EL (cell line): ENCODE measurements at places on chromosomes 1 and 21.
A peak's percentile ranks its signal among the peaks of the same experiment; 100 is the strongest.

DNA sequence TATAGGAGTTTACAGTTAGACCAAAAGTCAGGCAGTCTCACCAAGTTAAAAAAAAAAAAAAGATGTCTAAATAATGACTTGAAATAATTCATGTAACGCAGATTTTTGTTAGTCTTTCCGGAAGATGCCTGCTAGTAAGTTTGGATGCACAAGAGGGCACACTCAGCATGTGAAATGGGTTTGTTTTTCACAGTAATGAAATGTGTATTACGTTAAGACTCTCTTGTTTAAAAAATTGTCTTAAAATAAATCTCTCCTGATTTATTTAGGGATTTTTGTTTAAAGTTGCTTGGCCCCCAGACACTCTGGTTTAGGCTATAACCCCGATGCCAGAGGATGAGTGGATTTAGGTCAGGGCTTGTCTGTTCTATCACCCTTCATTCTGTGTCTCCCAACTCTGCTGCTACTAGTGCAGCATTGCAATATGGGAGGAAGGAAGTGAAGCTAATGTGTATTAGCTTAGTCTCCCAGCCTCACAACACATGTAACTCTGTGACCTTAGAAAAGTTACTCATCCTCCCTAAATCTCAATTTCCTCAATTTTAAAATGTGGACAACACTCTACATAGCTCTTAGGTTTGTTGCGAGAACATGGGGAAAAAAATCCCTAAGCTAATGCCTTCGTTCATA lies 25.7 kb downstream of the CTH start:
- no peak for DNase-seq

- DNase-seq = no peak
Observed at GRCh38 chr1:59928996-59929395, 2.4 kb upstream of the CYP2J2 start.

- peak; percentile 49 for DNase-seq
Observed at GRCh38 chr1:22930240-22930912, 42.3 kb downstream of the LACTBL1 start.

DNA sequence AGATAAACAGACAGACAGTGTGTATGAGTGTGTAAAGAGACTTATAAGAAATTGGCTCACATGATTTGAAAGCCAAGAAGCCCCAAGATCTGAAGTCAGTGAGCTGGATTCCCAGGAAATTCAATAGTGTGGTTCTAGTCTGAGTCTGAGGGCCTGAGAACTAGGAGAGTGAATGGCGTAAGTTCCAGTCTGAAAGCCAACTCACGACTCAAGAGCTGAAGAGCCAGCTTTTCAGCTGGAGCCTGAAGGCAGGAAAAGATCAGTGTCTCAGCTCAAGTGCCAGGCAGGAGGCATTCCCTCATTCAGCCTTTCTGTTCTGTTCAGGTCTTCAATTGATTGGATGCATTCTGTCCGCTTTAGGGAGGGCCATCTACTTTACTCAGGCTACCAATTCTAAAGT lies 257.2 kb downstream of the PLPP3 start:
- no peak for DNase-seq

GRCh38 chr1:61221642-61222041 lies 139.3 kb downstream of the NFIA start:
- DNase-seq = no peak

- DNase-seq = no peak
Observed at GRCh38 chr1:55789466-55789865, 574.3 kb upstream of the USP24 start.

GRCh38 chr1:39787468-39787867 lies 1.2 kb downstream of the BMP8B start:
- DNase-seq = no peak

DNA sequence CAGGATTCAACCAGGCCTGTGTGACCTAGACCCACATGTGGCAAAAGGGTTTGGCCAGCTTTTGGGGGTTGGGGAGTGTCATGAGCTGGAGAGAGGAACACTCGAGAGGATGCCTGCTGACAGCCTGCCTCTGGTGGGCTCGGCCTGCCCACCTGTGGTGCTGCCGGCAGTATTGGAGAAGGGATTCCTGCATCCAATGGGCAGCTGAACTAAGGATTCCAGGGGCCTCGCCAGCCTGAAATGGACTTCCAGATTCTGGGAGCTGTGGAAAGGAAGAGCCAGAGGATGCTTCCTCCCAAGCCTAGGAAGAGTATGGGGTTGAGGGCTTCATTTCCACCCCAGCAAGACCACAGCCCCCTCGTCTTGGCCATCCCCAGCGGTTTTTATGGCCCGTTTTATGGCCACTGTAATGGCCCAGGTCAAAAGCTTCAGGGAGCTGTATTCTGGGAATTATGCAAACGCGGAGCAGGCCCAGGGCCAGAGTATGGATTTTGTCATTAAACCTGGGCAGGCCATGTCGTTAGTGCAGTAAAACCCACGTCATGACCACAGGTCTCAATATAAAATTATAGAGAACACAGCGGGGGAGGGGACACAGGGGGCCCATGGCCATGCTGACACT lies 63.6 kb downstream of the TMEM53 start:
- no peak for DNase-seq

DNA sequence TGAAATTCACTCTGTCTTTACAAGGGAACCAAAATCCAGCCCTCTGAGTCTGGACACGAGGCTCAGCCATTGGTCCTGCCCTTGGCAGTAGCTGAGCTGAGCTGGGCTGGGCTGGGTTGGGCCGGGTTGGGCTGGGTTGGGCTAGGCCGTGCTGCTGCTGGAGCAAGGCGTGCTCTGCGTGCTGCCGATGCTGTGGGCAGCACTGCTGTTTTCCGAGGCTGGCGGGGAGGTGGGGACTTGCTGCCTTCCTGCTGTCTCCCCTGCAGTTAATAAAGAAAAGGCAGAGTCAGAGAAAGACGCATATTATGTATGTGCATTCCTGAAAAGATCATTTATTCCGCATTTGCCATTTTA lies 182.9 kb downstream of the CDC7 start:
- no peak for DNase-seq

- DNase-seq = no peak
Observed at GRCh38 chr1:3851292-3851691, 5.7 kb downstream of the CEP104 start.

DNA sequence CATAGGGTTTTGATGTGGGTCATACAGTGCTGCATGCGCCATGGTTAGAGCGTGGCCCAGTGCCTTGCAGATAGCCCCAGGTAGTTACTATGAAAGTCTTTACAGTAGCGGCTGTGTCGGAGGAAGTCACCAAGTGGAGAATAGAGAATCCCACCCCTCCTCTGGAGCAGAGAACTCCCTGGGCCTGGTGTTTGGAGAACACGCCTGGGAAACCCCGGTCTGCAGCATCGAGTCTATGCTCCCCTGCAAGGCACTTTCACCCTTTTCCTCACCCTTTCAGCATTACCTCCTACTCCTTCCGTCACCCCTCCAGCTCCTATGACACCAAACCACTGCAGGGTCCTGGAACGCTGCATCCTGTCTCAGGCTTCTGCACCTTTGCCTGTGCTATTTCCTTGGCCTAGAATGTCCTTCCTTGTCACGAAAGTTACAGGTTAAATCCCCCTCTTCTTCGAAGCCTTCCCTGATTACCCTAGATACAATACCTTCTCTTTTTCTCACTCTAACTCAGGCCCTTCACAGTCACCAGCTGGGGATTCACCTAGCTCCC lies 2.7 kb upstream of the SLC1A7 start:
- no peak for DNase-seq

GRCh38 chr1:61432616-61433388 lies 292.1 kb downstream of the TM2D1 start:
- no peak for DNase-seq

DNA sequence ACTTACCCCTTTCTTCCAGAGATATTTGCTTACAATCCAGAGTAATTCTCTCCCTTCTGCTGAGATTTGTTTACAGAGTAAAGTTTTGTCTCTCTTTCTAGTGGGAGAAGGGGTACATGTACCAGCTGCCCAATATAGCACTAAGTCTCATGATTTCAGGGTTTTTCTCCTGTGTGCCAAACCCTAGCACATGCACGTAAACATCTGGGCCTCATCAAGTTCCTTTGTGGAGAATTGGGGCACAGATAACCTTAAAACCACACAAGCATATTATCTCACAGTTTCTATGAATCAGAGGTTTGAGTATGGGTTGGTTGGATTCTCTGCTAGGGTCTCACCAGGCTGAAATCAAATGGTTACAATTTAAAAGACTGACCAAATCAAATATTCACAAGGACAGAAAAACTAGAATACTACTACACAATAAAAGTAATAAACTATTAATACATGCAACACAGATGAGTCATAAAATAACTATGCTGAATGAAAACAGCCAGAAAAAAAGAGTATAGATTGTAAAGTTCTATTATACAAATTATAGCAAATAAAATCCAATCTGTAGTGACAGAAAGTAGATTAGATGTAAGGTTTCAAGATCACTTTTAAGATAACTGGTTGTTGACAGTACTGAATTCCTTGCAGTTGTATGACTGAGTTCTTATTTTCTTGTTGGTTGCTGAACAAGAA lies 347.4 kb upstream of the PTBP2 start:
- peak; percentile 48 for DNase-seq

DNA sequence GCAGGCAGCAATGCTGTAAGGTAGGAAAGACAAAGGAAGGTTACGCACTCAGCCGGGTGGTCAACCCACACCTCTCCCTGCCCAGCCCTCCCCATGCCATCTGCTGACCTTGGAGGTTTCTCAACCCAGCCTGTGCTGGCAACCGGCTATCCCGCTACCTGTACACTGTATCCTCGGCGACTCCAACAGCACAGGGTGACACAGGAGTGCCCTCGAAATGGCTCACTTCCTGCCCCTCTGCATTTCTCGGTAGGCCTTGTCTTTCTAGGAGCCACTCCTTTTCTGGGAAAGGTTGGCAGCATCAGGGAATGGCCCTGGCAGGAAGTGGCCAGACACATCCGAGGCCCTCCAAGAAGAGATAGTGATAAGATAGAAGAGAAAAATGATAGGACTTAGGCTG lies 124.0 kb downstream of the PROX1 start:
- DNase-seq = no peak

GRCh38 chr1:220294846-220295301 lies 22.6 kb upstream of the RAB3GAP2 start:
- DNase-seq = peak; percentile 77

DNA sequence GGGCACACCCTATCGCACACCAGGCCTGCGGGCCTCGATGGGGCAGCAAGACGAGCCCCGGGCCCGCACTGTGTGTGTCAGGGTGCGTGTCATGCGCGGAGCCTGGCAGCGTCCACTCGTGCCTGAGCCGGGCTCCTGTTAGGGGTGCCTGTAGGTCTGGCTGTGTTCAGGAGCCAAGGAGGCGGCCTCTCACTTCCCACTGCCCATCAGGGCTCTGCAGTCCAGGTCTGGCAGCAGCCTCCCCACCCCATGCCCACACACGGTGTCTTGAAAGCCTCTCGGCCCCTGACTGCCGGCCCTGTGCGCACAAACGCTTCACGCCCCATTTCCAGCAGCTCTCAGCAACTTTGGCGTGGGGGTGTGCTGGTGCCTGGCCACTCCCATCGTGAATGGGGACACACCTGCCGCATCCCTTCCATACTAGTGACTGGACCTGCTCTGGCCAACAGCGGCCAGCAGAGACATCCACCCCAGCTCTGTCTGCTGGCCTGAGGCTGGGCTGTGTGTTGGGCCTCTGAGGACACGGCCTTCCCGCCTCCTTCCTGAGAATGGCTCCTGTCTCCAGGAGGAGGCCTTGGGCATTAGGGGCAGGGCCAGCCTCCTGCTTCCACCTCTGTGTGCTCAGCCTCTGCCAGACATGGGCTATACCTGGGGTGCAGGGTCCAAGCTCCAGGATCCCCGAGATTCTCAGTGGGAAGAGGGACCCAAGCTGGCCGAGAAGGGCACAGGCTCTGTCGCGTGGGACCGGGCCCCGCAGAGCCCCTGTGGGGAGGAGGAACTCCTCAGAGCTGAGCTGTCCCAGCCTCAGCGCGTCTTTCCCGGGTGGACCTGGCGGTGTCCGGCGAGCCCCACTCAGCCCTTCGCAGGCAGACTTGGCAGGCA lies 41.8 kb upstream of the ACTRT2 start:
- DNase-seq = no peak

DNA sequence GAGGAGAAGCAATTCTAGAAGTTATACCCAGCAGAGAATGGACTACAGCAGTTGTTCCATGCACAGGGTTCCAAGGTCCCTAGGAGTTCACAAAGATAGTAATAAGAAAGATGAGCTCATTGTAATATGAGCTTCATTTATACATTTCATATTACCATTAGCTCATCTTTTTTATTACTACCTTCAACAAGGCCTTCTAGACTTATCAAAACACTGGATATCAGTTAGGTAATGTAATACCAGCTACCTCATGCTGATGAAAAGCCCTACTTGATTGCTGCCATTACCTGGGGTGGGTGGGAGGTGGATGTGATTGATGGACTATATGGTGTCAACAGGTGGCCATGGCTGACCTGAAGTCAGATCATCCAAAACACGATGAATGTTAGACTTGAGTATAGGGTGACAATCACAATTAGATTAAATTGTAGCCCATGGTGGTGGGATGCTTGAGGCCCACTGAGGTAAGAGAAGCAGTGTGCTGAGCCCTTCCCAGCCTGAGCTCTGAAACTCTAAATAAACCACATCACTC lies 34.1 kb downstream of the SPATA46 start:
- no peak for DNase-seq

DNA sequence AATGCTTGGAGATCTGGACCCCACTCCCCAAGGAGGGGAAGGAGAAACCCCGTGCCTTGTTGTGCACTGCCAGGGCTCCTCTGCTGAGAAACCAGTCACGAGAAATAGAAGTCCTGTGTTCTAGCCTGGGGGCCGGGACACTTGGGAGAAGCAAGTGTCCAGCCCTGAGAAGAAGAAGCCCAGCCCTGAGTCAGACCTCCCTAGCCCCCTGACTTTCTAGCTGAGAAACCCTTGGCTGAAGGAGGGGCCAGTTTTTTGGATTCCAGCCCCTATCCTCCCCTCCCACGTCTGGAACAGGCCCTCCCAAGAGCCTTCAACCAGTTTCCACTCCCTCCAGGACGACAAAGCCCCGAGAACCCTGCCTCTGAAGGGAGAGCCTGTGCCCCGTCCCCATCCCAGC lies 100.5 kb downstream of the NAV1 start:
- DNase-seq = no peak

DNA sequence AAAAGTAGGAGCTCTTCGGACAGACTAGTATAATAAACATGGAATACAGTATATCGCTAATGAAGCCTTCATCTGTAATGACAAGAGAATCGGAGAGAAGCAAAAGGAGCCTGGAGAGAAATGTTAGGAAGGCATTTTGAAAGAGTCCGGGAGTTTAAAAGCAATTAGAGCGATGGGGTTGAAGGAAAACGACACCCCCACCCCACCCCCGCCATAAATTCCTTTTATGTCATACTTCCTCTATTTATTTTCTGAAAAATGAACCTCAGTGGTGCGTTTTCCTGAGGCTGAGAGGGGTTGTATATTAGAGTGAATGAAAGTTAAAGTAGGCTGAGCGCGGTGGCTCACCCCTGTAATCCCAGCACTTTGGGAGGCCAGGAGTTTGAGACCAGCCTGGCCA lies 635 bp upstream of the APH1A start:
- DNase-seq = no peak

- DNase-seq = peak; percentile 67
Observed at GRCh38 chr1:110084227-110085078, 14.0 kb upstream of the ALX3 start.

- DNase-seq = no peak
Observed at GRCh38 chr1:246775531-246776385, 51.5 kb downstream of the SCCPDH start.

- no peak for DNase-seq
Observed at GRCh38 chr1:199678771-199679170, 348.7 kb upstream of the NR5A2 start.
